ENCODE measurements at places on chromosomes 1 and 21.

- DNase-seq = no peak
Observed at GRCh38 chr1:54273092-54273794, 73.3 kb downstream of the MRPL37 start.

DNA sequence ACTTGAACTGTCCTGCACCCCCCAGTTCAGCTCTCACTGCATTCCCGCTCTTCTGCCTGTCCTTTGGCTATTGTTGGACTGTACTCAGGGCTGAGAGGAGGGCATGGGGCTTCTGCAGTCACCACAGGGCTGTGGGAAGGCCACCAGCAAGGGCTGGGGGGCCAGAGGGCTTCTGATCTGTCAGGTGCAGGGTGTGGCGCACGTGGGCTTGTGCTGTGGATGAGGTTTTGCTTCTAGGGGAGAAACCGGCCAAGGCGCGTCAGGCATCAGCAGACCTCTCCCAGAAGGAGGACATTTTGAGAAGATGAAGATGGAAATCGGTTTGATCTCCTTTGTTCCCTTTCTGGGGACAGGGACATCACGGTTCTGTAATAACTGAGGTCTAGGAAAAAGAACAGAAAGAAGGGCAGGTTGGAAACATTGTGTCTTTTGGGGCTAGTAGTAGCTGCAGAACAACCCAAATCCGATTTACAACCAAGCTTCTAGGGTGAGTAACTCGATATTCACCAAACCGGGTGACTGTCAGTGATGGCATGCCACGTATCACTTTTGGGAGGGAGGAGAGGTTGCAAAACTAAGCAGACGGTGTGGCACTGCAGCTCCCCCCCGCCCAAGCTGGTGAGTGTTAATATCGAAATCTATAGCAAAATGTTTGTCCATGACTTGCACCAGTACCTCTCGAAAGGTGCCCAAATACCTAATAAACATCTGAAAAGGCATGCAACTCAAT is 40.9 kb downstream of the AGPAT3 start:
- no peak for DNase-seq

GRCh38 chr1:4431491-4431890 is 222.9 kb upstream of the AJAP1 start:
- DNase-seq = no peak

DNA sequence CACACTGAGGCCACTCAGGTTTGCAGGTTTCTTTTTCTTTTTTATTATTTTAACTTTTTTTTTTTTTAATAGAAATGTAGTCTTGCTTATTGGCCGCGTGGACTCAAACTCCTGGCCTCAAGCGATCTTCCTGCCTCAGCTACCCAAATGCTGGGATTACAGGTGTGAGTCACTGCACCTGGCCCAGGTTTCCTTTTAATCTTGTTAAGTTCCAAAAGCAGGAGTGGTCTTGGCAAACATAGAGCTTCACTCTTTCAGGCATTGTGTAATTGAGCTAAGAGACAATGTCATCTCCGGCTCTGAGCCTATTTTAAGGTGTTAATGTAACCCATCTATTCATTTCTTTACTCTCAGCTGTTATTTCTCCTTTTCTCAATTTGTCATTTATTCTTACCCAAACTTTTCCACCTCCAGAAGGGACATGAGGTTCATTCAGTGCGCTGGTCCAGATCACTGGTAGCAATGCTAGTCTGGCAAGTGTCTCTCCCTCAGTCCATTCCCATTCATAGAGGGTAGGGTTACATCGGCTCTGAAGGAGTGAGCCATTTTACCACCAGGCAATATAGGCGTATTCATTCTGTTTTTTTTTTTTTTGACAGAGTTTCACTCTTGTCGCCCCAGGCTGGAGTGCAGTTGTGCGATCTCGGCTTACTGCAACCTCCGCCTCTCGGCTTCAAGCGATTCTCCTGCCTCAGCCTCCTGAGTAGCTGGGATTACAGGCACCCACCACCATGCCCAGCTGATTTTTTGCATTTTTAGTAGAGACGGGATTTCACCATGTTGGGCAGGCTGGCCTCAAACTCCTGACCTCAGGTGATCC is 11.3 kb upstream of the MFSD2A start:
- no peak for DNase-seq

GRCh38 chr1:234899041-234899729 is 229.5 kb downstream of the TOMM20 start:
- DNase-seq = no peak

- no peak for DNase-seq
Observed at GRCh38 chr1:30039354-30040080, 683.9 kb downstream of the MATN1 start.

Measured in iPS DF 6.9 (cell line).